ENCODE measurements at places on chromosomes 4 and X. TPM values are rescaled to one million over a fixed set of nuclear protein-coding genes. Genes with fewer than 3 reads are reported as not detected.

The CYBB gene
- 0.04 TPM for total RNA-seq

The GAGE1 gene
- total RNA-seq, result not detected

The PHOX2B gene
- total RNA-seq, result not detected

The CC2D2A gene
- 15.8 TPM for total RNA-seq

The TRMT44 gene
- 36.7 TPM for total RNA-seq

The FRG2 gene
- not detected for total RNA-seq

The CT83 gene
- total RNA-seq, result not detected

The GPR78 gene
- 2.6 TPM for total RNA-seq

The SH3TC1 gene
- 0.07 TPM for total RNA-seq

The MTNR1A gene
- 1.4 TPM for total RNA-seq

The SEC31A gene
- 98.8 TPM for total RNA-seq

The SSR4 gene
- 168 TPM for total RNA-seq

The SLC25A4 gene
- 43.3 TPM for total RNA-seq

The TCEAL3 gene
- 5.0 TPM for total RNA-seq

The RHOXF2 gene
- total RNA-seq, result not detected

The RENBP gene
- total RNA-seq, result 10.3 TPM

The MAOB gene
- total RNA-seq, result 1.0 TPM

The GABRG1 gene
- 1.6 TPM for total RNA-seq

The SEC24B gene
- 32.8 TPM for total RNA-seq

The CYTL1 gene
- 8.3 TPM for total RNA-seq

The IL9R gene
- 1.6 TPM for total RNA-seq

The PLP1 gene
- 49.9 TPM for total RNA-seq

The SSX2 gene
- 0.39 TPM for total RNA-seq

The WDR17 gene
- total RNA-seq, result 4.3 TPM

The GRIA3 gene
- 0.93 TPM for total RNA-seq

The TEX11 gene
- 0.85 TPM for total RNA-seq

The RASL11B gene
- 100.0 TPM for total RNA-seq

The HTT gene
- 67.7 TPM for total RNA-seq

The PNMA6F gene
- 0.83 TPM for total RNA-seq

The VEGFC gene
- 1.0 TPM for total RNA-seq

The RTL9 gene
- 0.31 TPM for total RNA-seq

The FGF5 gene
- total RNA-seq, result not detected

The GYPE gene
- total RNA-seq, result not detected

The RIPPLY1 gene
- not detected for total RNA-seq

The POU3F4 gene
- 1.1 TPM for total RNA-seq

The NEXMIF gene
- total RNA-seq, result 0.76 TPM

The ETDA gene
- not detected for total RNA-seq

The RNF128 gene
- total RNA-seq, result 2.2 TPM

The PHEX gene
- not detected for total RNA-seq

The ANXA10 gene
- not detected for total RNA-seq

The GPAT3 gene
- total RNA-seq, result 5.7 TPM

The COX7B2 gene
- total RNA-seq, result not detected

The TMEM271 gene
- total RNA-seq, result 0.62 TPM

The PRDM8 gene
- total RNA-seq, result not detected

The TRIM2 gene
- 64.3 TPM for total RNA-seq

Measured in GM23338 (cell line).